Amniotic stem cell (primary cell): ENCODE measurements at places on chromosomes 1 and 21.
A peak's percentile ranks its signal among the peaks of the same experiment; 100 is the strongest.

DNA sequence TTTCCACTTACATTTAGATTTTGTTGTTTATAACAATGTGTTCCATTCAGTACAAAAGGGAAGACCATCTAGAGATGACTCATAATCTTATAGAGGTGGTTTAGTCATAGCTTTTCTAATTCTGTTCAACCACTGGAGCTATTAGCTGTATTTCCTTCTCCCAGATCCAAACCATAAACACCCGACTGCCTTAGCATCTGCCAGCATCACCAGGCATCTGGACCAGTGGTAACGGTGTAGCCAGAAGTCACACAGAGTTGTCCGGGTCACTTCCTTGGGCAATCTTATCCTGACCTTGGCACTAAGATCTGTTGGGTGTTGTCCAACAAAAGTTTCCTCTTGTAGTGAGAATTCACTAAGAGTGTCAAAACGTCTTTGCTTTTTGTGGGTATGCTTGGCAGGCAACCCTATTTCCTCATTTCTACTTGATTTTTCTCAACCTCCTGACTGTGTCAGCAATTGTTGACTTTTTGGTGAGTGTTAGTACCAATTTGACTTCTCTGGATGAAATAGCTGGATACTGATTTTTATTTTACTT is 372.1 kb upstream of the B3GALT2 start:
- peak; percentile 31 for DNase-seq

DNA sequence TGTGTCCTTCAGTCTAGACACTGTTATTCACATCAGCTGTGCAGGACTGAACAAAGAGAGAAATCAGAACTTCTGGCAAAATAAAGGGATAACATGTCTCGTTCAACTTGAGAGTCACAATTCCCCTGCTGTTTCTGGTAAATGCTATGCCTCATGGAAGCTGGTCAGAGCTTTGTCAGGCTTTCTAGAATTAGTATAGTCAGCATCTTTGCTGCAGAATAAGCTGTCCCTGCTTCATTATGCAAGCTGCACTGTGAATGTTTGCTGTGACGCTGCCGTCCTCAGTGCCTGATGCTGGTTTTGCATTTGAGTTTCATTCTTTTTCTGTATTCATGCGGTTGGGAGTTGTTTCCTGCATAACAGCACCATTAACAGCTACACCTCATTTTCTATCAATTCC is 96.4 kb upstream of the KCNJ6 start:
- no peak for DNase-seq

DNA sequence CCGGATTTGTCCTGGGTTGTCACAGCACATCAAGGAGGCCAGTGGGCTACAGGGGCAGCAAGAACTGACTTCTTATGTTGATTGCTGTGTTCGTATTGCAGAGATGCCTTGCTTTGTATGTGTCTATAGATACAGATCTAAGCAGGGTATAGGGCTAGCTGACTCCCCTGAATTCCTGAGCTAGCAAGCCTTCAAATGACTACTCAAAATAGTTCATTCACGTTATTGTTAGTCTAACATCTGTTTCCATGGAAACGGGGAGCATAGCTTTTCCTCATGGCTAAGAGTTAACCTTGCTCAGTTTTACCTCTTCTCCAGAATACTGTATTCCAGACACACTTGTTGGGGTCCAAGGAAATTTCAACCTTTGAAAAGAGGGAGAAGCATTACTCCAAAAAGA is 24.1 kb downstream of the TRIM45 start:
- DNase-seq, result peak; percentile 25

GRCh38 chr1:30933874-30934252 is 25.3 kb upstream of the SDC3 start:
- no peak for DNase-seq

DNA sequence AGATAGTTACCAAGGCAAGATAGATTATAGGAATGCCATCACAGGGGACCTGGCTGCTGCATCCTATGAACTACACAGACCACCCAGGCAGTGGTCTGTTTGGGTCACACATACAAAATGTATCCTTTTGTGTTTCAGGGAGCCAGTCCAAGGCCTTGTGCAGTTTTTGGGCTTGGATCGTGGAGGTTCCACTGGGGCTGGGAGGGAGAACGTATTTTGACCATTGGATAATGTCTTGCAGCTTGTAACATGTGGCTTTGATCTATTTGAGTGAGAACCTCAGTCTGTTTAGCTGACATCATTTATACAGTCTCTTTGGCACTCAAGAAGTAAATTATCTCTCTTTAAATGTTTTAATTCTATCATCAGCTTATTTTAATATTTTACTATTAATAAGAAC is 147.3 kb downstream of the DUSP10 start:
- DNase-seq, result no peak

- no peak for DNase-seq
These were observed 18.9 kb downstream of the PTPRU start for GRCh38 chr1:29255134-29255666.

DNA sequence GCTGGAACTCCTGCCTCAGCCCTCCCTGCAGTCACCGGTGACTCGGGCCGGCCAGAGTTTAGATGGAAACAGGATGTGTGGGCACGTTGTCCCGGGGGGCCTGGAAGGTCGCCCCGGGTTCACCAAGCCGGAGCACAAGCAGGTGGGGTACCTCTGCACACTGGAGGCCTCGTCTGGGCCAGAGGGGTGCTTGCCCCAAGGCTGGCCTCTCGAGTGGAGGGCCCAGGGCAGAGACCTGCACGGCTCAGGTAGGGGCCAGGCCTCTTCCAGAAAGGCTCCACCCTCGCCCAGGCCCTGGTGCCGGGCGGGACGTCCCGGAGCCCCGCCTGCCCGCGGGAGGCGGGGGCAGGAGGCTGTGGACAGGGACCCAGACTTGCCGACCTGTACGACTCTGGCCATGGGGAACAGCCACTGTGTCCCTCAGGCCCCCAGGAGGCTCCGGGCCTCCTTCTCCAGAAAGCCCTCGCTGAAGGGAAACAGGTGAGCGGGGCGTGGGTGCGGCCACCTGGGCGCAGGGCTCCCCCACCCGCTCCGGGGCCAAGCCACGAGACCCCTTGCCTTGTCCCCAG is at the start of gene PLEKHN1:
PLEKHN1 (plus strand) TSS at position 348 of the 569 bp plus-strand sequence; CDS start at position 398, 50 bp downstream.
- no peak for DNase-seq

DNA sequence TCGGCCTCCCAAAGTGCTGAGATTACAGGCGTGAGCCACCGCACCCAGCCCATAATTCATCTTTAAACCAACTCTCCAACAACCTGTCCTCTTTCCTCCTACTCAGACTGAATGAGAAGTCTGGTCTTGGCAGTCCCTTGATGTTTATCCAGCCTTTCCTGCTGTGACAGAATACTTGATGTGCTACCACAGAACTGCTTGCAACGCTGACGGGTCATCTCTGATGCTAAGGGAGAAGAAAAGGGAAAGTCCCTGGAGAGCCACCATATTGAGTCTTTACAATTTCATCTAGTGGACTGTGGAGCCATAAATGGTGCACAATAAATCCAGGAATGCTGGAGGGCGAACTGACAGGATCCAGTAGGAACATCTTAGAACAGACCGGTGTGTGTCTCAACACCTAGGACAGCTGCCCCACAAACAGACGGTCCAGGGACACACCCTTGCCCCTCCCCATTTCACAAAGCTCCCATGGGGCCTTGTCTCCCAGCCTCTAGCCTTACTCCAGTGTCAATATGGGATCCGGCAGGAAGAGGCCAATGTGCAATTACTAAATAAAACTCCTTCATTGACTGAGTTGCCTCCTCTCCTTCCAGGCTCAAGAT is 30.7 kb downstream of the JAK1 start:
- no peak for DNase-seq

GRCh38 chr1:52653207-52653849 is 20.4 kb downstream of the SHISAL2A start:
- DNase-seq, result no peak

- DNase-seq, result no peak
These were observed 176.5 kb upstream of the ST6GALNAC5 start for GRCh38 chr1:76690766-76691165.

DNA sequence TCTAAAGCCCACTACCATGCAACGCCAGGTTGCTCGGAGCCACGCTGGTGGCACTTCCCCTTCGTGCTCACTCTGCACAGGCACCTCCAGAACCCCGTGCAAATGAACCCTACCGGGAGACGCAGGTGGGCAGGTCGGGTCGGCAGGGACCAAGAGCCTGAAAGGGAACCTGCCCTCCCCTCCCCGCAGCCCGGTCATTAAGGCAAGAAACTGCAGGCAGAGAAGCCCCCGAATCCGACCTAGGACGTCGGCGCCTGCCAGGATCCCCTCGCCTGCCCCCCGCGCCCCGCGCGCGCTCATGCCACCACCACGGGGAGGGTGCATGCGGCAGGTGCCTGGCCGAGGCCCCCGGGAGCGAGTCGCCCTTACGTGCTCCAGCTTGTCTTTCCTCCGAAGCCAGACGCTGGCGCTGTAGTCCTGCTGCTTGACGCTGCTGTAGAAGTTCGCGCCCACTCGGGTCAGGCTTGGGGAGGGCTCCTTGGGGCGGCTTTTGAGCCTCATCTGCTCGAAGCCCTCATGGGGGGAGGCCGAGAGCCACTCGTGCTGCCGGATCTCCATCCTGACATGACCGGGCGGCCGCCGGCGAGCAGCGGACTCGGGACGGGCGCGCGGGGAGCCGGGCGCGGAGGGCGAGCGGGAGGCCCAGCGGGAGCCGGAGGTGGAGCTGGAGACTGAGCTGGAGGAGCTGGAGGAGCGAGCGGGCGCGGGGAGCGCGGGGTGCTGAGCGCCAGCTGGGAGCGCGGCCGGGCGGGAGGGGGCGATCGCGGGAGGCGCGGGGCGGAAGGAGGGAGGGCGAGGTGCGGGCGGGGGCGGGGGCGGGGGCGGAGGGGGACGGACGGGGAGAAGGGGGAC is 552 bp downstream of the PLD5 start:
- DNase-seq, result no peak

- DNase-seq, result no peak
These were observed 18.7 kb downstream of the UMODL1 start for GRCh38 chr21:42089665-42090310.

- no peak for DNase-seq
These were observed 12.9 kb upstream of the TNN start for GRCh38 chr1:175054736-175055135.

DNA sequence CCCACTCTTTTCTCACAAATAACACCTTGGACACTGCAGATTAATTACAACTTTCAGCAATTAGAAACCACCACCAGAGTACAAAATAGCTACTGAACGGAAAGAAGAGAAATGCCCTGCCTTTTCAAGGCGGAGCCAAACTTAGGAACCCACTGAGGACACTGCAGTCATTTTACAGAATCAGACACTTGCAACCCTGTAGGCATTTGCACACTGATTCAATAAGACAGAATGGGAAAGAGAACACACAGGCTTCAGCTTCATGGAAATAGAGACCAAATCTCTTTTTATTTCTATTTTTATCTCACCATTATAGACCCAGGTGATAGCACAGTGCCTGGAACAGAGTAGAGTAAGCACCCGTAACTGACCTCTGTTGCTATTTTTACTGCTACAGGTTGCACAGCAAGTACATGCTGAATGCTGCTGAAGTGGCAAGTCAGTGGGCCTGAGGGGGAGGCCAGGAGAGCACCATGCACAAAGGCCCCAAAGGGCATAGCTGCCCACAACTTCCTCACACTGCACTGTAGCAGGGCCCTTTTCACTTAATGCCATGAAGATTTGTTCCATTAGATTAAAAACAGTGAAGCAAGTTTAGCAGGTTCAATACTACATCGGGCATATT is 50.7 kb upstream of the EDARADD start:
- no peak for DNase-seq

GRCh38 chr1:206809504-206810084 is 37.3 kb upstream of the IL10 start:
- DNase-seq, result no peak

DNA sequence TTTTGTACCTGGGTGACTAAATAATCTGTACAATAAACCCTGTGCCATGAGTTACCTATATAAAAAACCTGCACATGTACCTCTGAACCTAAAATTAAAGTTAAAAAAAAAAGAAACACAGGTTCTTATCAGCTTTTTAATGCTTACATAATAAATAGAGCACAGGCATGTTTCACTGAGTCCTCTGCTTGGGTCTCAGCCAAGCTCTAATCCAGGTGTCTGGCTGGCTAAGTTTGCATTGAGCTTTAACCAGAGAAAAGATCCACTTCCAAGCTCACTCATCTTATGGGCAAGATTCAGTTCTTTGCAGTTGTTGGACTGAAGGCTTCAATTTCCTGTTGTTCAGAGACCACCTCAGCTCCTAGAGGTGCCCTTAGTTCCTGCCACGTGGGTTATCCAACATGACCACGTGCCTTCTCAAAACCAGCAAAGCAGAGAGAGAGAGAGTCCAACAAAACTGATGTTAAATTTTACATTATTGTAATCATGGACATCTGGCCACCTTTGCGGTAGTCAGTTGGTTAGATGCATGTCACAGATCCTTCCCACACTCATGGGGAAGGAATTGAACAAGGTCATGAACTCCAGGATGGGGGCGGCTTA is 68.2 kb upstream of the TMPRSS2 start:
- no peak for DNase-seq

GRCh38 chr1:1614204-1614953 is 921 bp upstream of the MIB2 start:
- no peak for DNase-seq

DNA sequence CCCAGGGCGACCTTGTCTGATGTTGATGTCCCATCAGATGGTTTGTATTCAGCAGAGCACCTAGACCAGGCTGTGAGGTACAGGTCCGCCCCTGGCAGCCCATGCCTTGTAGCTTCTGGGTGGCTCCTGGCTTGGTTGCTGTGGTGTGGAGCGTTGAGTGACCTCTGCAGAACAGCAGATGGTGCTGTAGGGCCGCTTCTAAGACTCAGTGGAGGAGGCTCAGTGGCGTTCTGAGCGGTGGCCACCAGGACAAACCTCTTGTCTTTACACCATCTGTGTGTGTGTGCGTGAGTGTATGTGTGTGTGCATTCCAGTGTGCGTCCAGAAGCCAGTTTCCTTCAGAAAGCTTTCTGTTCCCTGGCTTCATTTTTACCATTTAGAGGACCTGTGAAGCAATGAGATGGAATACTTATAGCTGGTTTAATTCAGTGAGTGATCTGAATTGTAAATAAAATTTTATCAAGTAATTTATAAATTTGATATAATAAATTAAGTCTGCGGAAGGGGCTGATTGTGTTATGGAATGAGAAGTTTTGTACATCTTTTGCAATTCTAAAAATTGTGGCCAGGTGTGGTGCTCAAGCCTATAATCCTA is 66.1 kb downstream of the ADARB1 start:
- peak; percentile 88 for DNase-seq

- DNase-seq, result no peak
These were observed 214.6 kb downstream of the TRABD2B start for GRCh38 chr1:47782414-47783166.

DNA sequence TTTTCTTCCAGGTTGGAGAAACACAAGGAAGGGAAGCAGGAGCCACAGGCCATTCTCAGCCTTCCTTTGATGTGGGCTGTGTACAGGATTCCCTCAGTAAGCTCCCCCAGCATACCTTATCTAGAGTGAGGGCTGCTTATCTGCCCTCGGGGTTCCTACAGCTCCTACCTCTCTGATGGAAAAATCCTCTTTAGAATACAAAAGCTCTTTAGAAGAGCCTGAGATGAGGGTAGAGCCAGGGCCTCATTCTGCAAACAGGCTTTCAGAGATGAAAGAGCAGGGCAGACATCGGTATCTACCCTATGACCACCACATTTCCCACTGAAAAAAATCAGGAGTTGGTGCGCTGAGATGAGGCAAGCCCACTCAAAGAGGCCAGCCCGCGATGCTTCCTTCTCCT is 85.1 kb downstream of the PLPP3 start:
- no peak for DNase-seq

- no peak for DNase-seq
These were observed 34.7 kb upstream of the LRRC3 start for GRCh38 chr21:44420416-44421205.

- no peak for DNase-seq
These were observed 117.7 kb downstream of the NUF2 start for GRCh38 chr1:163439471-163439870.

- no peak for DNase-seq
These were observed 40.9 kb downstream of the LAMC2 start for GRCh38 chr1:183226963-183227362.

- DNase-seq, result no peak
These were observed 973 bp downstream of the C1orf74 start for GRCh38 chr1:209783386-209783785.
